Activated T-helper 1 cell treated with anti-CD3 and anti-CD28 coated beads, Interleukin-2, amount 50 U/mL, for 16 hours (primary cell): ENCODE measurements at places on chromosomes 5 and 9.

- no peak for DNase-seq
Observed at GRCh38 chr5:156386976-156387375, 60.0 kb downstream of the SGCD start.

GRCh38 chr5:83583859-83584258, 112.3 kb downstream of the VCAN start:
- no peak for DNase-seq

DNA sequence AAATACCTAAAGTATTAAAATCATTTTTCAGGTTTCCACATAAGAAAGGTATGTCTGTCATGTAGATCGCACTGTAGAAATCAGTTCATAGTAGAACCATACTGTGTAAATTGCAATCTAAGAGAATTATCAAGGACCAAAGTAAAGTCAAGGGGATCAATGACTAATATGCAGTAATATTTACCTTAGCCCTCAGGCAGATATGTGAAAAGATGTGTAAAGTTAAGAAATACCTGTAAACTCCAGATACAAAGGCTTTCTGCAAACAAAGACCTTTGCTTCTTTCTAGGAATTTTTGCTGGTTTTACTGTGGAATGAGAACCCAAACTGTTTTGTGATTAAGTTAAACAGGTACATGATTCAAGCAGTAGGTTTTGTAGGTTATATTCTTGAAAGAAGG, 11.6 kb downstream of the POLK start:
- DNase-seq: no peak

GRCh38 chr5:56985936-56986625, 34.2 kb upstream of the MIER3 start:
- no peak for DNase-seq

- no peak for DNase-seq
Observed at GRCh38 chr9:126665644-126666035, 51.9 kb downstream of the LMX1B start.

DNA sequence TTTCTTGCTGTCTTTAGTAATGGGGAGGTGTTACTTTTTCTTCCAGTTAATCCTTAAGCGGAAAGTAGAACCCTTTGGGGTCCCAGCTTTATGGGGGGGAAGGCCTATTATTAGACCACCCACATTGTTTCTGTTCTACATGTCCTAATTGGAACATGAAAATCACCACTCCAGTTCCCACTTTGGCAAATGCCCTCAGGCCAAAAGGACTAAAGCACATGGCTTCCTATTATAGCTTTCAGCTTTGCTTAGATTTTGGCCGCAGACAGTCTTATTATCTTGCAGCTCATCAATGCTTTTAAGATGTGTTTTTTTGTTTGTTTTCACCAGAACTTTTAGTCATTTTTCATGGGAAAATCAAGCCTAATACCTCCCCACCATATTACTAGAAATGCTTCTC, 296.8 kb upstream of the ANKH start:
- DNase-seq: no peak

DNA sequence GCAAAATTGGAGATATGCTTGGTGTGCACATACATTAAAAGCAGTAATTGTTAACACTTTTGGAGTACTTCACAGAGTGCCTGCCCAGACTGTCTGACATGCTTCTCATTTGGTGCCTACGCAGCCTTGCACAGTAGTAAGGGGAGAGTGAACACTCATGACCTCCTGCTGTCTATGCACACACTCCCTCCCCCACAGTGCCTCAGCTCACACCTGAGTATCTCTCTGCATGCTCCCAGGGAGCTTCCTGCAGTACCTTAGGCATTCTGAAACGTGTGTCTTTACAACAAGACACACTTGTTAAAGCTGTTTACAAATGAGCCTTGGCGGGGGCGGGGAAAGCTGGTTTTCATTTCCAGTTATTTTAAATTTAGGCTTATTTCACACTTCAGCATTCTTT, 18.0 kb downstream of the MAP3K1 start:
- no peak for DNase-seq

DNA sequence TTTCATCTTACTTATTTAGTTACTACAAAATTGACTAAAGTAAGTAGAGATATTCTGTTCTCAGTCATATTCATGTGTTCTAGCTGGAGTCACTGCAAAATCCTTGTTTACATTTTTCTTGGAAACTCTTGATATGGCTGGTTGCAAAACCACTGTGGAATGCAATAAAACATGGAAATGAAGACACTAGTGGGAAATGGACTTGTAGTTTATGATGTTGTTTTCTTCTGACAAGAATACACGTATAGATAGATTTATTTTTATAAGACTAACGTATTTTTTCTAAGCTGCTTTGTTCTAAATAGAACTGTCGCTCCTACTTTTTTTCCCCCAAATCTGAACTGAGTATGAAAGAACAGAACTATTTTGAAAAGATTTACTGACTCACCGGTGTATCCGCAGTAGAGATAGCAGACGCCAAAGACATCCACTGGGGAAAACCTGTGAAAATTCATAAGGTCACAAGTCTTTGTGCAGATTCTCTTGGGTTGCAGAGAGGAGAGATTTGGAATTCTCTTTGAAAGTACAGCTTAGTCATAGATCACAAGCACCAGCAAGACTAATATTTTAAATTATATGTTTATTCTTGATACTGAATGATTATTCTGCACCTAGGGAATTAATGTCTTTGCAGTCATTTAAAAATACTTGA, 119.6 kb upstream of the TAF11L2 start:
- DNase-seq: no peak

GRCh38 chr5:169997798-169998197, 17.5 kb upstream of the INSYN2B start:
- DNase-seq: no peak

GRCh38 chr5:65663804-65664521, 39.1 kb downstream of the SHLD3 start:
- no peak for DNase-seq

GRCh38 chr5:102483736-102484135, 15.1 kb downstream of the SLCO6A1 start:
- DNase-seq: no peak

- DNase-seq: no peak
Observed at GRCh38 chr9:32706004-32706724, 70.7 kb upstream of the TAF1L start.

- no peak for DNase-seq
Observed at GRCh38 chr9:34964458-34964857, 6.4 kb downstream of the PHF24 start.

DNA sequence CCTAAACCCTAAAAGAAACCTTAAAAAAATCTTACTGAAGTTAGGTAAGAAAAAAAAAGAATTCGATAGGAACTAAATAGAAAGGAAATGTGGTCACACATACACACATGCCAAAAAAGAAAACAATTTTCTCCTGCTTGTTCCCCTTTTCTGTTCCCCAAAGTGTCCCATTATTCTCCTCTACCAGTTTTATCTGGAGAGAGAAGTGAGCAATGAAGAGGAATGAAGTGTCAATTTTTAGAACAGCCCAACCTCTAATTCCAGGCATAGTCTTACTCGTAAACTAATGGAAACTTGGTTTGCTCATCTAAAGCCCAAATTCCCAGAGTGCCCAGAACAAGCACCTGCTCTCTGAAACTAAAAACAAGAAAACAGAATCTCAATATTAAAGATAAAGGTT, 26.1 kb downstream of the AP3B1 start:
- DNase-seq: no peak

- no peak for DNase-seq
Observed at GRCh38 chr5:127987354-127988145, 96.0 kb upstream of the SLC12A2 start.

DNA sequence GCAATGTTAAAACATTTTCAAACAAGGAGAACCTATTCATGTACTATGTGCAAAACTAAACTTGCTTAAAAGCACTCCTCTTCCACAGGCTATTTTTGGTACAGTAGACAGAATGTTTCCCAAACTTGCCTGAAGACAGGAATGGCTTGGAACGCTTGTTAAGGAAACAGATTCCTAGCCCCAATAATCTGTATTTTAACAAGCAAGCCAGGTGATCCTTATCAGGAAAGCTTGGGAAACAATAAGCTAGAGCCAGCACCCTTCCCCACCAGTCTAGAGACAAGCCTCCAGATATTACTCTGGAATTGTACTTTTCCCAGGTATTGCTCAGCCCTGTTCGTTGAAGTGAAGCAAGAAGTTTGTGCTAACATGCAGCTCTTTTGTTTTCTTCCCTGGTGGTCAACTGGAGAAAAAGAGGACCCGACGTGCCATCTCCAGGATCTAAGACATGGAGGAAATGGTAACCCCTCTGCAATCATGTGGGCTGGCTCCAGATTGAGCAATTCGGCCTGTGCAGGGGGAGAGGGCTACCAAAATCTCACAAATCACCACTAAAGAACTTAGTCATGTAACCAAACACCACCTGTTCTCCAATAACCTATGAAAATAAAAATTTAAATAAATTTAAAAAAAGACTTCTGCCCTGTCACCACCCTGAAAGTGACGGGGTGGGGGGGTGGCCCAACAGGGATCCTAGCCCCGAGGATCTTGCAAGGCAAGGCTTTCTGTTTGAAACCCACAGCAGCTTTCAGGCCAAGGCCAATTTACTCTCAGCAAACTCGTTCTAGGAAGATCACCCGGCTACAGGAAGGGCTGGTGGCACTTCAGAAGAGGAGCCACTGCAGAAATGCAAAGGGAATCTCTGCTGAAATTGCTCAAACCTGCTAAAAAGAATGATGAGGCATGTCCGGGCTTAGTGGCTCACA, 48.6 kb downstream of the SHB start:
- no peak for DNase-seq

- DNase-seq: no peak
Observed at GRCh38 chr5:162593881-162594280, 526.3 kb downstream of the GABRG2 start.

GRCh38 chr5:68243251-68243650, 27.7 kb downstream of the PIK3R1 start:
- no peak for DNase-seq

DNA sequence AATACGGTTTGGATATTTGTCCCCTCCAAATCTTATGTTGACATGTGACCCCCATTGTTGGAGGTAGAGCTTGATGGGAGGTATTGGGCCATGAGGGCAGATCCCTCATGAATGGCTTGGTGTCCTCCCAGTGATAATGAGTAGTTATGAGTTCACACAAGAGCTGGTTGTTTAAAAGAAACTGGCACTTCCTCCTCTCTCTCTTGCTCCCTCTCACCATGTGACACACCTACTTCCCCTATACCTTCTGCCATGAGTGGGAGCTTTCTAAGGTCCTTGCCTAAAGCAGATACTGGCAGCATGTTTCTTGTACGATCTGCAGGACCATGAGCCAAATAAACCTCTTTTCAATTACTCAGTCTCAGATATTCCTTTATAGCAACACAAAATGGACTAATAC, 132.0 kb downstream of the PIK3R1 start:
- DNase-seq: no peak

GRCh38 chr9:97740848-97741821, 44.0 kb upstream of the XPA start:
- no peak for DNase-seq

GRCh38 chr5:54159893-54160195, 150.5 kb downstream of the ARL15 start:
- no peak for DNase-seq

- DNase-seq: no peak
Observed at GRCh38 chr5:32735512-32735911, 24.4 kb downstream of the NPR3 start.

GRCh38 chr5:155485386-155485785, 471.8 kb downstream of the KIF4B start:
- DNase-seq: no peak

DNA sequence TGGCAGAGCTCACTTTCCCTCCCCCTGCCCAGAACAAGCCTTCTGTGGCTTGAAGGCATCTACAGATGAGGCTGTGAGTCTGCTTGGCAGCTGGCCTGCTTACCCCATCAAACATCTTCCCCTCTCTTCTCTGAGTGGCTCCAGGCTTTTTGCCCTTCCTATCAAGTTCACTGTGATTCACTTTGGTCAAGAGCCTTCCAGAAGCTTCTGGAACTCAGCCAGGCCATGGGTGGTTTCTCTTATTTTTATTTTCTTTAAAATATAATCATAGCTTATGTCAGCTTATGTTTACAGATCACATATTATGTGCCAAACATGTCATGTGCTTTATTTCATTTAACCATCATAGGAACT, 267.0 kb downstream of the SEC61B start:
- DNase-seq: no peak

- no peak for DNase-seq
Observed at GRCh38 chr9:95463148-95464060, 53.4 kb downstream of the PTCH1 start.

DNA sequence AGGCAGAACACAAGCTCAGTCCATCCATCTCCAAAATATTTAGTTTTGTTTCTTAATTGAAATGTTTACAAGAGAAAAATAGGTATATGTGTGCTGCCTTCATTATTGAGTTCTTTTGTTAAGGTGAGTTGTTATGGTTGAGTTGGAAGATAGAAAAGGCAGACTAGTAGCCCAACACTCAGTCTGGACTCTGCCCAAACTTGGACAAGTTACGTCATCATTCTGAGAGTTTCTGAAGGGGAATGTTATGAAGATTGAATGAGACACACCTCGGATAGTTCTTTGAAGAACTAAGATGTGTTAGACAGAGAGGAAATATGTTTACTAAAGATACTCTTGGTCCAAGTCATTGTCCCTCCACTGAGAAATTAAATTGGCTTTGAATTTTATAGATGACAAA, 245.5 kb downstream of the KCTD16 start:
- DNase-seq: no peak

GRCh38 chr5:72041654-72042053, 65.6 kb upstream of the MAP1B start:
- no peak for DNase-seq

GRCh38 chr5:176371621-176372539, 6.6 kb downstream of the ARL10 start:
- no peak for DNase-seq

GRCh38 chr5:150106674-150107426, 20.5 kb upstream of the CSF1R start:
- DNase-seq: no peak

DNA sequence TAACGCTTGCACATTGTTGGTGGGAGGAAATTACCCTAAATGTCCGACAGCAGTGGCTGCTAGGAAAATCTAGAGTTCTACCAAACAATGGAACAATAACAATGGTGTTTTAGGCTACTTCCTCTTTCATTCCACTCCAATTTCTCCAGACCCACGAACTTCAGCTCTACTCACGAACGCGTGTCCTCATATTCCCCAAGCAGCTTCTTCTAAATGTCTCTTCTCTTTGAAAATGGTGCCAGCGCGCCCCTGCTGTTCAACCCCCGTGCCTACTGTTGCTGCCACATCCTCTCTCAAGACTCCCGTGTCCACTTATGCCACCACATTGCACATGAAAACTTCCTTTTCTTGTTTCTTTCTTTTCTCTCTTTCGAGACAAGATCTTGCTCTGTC, 25.6 kb downstream of the OR2V2 start:
- DNase-seq: peak; percentile 58
